ENCODE measurements at places on chromosomes 1 and 21.

- no peak for DNase-seq
Measured at GRCh38 chr1:231919239-231919885, 292.8 kb downstream of the DISC1 start.

DNA sequence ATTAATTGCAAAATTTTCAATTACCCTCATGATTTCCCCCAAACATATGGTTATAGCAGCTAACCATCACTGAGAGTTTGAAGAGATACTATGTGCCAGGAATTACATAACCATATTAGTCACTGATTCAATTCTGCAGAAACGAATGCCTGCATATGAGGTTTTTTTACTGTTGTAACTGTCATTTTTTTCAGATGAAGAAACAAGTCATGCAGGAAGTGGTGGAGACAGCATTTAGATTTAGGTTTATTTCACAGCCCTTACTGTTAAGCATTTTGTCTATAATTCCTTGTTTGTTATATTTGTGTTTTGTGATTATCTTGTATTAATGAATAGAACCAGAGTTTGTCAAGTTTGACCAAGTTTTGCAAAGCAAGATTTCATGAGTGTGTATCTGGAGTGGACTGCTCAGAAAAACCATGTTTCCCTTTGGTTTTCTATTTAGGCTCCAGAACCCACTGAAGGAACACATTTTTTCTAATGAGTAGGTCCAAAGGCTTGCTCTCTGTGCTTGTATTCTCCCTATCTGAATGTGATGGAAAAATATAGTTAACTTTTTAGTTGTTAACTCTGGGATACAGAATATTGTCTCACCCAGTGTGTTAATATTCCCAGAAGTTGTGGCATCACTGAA lies 308.5 kb upstream of the ADAMTS5 start:
- peak; percentile 70 for DNase-seq

DNA sequence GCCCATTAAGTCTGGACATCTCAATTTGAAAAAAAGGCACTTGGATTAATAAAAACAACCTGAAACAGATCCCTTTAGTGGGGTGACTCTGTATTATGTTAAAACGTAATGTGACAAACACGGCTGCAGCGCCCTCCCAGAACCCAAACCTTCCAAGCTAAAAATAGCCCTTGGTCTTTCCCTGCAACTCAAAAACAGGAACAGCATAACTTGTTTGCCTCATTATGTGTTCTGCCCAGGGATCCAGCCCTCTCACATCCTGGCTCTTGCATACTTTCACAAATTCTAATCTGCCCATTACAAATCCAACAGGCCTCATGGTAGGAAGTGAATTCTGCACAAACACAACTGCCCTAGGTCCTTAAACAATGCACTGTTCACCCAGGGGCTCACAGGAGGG lies 94.7 kb upstream of the GADD45A start:
- DNase-seq: no peak

- peak; percentile 13 for DNase-seq
Measured at GRCh38 chr1:171788696-171789095, 7.2 kb downstream of the METTL13 start.

- no peak for DNase-seq
Measured at GRCh38 chr1:215140135-215140534, 57.6 kb downstream of the KCNK2 start.

GRCh38 chr1:196678510-196678884 lies 26.7 kb downstream of the CFH start:
- no peak for DNase-seq

DNA sequence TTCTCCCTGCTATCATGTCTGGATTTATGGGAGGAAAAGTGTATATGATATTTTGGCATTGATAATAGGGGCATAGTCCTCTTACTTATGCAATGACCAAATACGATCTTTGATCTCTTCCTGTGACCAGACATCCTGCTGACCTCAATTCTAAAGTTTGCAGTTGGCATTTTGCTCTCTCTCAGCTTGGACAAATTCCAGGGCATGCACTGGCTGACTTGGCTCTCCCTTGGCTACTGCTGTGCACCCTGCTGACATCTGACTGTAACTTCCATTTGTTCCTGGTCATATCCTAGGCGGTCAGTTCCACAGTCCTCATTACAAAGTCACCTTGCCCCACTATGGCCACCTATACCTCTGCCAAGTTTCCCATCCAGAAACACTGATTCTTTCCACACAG lies 380.7 kb upstream of the NR5A2 start:
- no peak for DNase-seq

DNA sequence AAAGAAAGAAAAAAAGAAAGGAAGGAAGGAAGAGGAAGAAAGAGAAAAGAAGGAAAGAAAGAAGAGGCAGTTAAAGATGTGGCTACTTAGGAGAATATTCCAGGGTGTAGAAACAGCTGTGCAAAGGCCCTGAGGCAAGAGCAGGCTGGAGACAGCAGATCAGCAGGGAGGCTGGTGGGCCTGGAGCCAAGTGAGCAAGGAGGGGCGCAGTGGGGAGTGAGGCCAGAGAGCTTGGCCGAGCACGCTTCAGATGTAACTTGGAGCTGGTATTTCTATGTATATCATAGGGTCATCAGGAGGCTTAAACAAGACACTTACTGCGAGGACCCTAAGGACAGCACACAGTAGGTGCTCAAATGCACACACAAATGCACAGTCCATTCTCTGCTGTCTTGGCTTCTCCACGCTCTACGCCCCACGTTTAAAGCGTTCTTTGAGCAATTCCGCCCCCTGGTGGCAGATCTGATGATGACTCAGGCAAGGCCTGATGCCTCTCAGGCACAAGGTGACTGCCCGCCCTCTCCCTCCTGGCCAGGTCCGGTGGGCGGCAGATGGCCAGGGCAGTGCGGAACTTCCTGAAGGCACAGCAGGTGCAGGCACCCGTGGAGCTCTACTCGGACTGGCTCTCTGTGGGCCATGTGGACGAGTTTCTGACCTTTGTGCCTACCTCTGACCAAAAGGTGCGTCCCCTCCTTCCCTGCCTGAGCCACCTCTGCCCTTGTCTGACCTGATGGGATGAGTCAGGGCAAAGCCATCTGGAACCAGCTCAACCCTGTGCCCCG lies 11.9 kb upstream of the PADI3 start:
- peak; percentile 79 for DNase-seq

DNA sequence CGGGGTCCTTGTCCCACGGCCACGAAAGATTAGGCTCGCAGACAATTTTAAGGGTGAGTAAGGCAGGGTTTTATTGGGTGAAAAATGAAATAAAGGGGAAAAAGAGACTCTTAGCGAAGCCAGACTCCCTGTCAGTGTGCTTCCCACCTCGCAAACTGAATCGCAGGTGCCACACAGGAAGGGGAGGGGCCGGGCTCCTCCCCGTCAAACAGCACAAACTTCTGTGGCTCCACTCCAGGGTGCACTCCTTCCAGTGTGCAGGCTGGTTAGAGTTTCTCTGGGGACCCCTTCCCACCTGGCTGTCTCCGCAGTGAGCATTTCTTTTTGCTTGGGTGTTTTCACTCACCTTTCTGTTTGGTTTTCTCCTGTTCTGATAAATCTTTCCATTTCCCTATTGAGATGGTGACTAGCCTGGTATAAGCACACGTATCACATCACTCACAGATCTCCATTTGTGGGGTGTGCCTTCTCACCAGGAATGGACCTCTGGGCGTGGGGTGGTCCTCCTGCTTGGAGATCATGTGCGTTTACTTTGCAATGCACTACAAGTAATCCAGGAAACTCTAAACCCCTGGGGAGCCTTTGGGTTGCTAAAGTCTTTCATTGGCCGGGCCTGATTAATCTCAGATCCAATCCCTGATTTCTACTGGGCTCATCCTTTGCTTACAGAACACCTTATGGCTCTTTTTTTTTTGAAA lies 37.6 kb upstream of the GALNT2 start:
- DNase-seq: no peak

- peak; percentile 40 for DNase-seq
Measured at GRCh38 chr1:51284487-51284954, 45.8 kb downstream of the TTC39A start.

GRCh38 chr1:167795810-167796740 lies 74.3 kb downstream of the MPZL1 start:
- DNase-seq: peak; percentile 35

GRCh38 chr1:101025283-101025656 lies 314 bp downstream of the DPH5 start:
- DNase-seq: no peak

GRCh38 chr1:178518894-178519293 lies 6.0 kb downstream of the TEX35 start:
- DNase-seq: no peak

- no peak for DNase-seq
Measured at GRCh38 chr1:7421471-7422075, 349.5 kb upstream of the VAMP3 start.

DNA sequence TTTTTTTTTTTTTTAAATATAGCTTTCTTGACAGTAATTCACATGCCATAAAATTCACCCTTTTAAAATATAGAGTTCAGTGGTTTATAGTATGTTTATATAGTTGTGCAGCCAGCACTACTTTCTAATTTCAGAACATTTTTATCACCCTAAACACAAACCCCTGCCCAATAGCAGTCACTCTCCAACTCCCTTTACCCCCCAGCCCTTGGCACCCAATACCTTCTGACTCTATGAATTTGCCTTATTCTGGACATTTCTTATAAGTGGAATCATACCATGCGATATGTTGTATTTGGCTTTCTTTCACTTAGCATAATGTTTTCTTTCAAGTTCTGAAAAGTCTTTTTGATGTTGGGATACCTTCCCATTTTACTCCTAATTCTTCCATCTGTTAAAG lies 42.5 kb upstream of the NEXN start:
- no peak for DNase-seq

DNA sequence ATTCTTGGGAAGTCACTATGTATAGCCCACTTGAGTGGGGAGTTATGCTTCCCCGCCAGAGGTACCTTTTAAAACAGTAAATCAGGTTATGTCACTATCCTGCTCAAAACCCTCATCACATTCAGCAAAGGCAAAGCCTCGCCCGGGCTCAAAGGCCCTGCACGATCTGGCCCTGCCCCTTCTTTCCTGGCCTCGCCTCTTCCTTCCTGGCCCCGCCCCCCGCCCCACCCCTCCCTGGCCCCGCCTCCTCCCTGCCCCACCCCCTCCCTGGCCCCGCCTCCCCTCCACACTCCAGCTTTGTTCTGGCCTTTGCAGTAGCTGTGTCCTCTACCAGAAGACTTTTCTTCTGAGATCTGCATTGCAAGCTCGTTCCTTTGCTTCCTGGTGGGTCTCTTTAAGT lies 6.6 kb downstream of the LDLRAD2 start:
- no peak for DNase-seq

DNA sequence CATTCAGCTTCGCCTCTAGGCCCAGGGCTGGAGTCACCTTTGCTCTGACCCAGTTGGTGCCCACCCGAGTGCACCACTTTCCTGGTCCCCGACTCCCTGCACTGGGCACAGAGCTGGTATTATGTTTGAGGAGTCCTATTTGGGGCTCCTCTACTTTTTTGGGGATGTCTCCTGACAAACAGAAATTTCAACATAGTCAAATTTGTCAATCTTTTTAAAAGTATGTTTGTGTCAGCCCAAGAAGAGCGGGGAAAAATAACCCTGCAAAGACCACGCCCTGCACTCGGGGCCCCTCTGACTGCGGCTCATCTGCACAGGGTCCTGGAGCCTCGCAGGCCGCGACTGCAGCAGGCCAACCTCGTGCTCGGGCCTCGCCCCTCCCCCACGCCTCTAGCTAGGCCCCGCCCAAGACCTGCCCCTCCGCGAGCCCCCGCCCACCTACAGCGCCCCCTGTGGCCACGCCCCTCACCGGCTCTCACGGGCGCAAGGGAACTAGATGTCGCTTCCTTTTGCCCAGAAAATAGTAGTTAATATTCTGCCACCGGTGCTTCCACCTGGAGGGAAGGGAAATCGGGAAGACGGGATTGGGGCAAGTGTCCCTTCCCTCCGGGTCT lies 11.4 kb downstream of the FAM229A start:
- peak; percentile 73 for DNase-seq

GRCh38 chr1:210233495-210234328 lies 1.1 kb downstream of the SERTAD4 start:
- peak; percentile 67 for DNase-seq

- DNase-seq: peak; percentile 53
Measured at GRCh38 chr1:35929730-35930592, 944 bp upstream of the AGO3 start.

GRCh38 chr1:1219341-1219740 lies 5.4 kb upstream of the TNFRSF4 start:
- DNase-seq: no peak

DNA sequence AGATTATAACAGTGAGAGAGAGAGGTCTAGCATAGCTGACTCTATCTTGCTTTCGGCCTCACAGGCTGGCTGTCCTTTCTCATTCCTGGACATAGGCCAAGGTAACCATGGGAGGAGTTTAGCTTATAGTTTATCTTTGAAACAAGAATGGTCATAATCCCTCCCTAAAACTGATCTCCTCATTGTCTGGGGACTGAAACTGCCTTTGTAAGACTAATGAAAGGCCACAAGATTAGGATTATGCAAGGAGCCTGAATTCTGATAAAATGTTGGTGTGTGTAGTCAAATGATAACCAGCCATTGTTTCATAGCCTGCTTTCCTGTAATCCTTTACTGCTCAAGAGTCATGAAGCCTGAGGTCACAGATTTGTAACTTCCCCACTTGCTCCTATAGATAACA lies 131.9 kb upstream of the LYPLAL1 start:
- no peak for DNase-seq

GRCh38 chr1:12048372-12048771 lies 14.7 kb upstream of the TNFRSF8 start:
- DNase-seq: no peak

DNA sequence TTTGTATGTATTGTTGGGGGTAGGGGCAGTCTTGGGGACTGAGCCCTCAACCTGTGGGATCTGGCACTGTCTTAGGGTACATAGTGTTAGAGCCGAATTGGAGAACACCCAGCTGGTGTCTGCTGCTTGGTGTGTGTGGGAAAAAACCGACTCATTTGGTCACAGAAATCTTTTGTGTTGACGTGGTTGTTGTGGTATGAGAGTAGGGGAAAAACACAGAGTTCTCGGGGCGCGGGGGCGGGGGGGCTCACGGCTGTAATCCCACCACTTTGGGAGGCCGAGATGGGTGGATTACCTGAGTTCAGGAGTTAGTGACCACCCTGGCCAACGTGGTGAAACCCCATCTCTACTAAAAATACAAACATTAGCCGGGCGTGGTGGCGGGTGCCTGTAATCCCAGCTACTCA lies 15.3 kb upstream of the SRSF10 start:
- DNase-seq: no peak

GRCh38 chr1:77197351-77197750 lies 21.9 kb downstream of the PIGK start:
- DNase-seq: no peak

GRCh38 chr1:160418483-160418882 lies 18.1 kb downstream of the VANGL2 start:
- DNase-seq: no peak

GRCh38 chr1:54611621-54612020 lies 11.7 kb downstream of the FAM151A start:
- no peak for DNase-seq

GRCh38 chr1:159803956-159804689 lies 2.0 kb downstream of the FCRL6 start:
- DNase-seq: no peak

DNA sequence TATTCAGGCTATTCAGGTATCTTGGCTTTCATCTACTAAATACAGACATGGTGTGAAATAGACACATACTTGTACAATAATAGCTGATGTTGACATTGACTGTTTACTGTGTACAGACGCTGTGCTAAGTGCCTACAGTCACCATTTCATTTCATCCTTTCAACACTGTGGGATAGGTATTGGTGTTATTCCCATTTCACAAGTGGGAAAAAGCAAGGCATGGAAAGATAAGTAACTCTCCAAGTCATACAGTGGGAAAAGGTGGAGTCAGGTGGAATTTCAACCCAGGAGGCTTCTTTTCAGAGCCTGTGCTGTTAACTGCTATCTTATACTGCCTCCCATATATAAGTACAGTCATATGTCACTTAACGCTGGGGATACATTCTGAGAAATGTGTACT lies 49.6 kb upstream of the ATP1A1 start:
- no peak for DNase-seq
